ENCODE measurements at places on chromosomes 3 and 15. TPM values are rescaled to one million over a fixed set of nuclear protein-coding genes. Genes with fewer than 3 reads are reported as not detected.

DNA sequence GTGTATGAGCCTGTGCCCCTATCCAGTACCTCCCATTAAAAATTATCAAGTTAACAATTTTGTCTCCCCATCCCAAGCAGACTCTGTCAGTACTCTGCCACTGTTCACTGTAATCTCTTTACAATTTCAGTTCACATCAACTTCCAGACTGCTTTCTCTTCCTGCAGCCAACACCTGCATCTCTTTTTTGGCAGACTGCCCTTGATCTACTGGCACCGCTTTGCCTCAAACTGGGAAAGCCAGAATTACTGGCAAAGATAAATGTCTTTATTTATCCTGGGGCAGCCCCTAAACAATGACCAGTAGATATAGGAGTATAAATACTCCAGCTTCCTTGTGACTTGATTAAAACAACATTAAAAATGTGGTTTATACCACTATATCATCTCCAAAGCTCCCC lies 494.1 kb downstream of the ZNF385D start:
- no peak overlapping the region for H3K27ac ChIP-seq
- no peaks in the 10 kb centered on the region for H3K36me3 ChIP-seq
- no peaks in the 10 kb centered on the region for H3K4me1 ChIP-seq
- DNase-seq: no peak

- peaks cover 56% of the 10 kb centered on the region for H3K4me1 ChIP-seq
- H3K4me3 ChIP-seq: no peak overlapping the region
- no peak overlapping the region for H3K27ac ChIP-seq
Observed at GRCh38 chr3:31105011-31105410, 210.6 kb upstream of the GADL1 start.

DNA sequence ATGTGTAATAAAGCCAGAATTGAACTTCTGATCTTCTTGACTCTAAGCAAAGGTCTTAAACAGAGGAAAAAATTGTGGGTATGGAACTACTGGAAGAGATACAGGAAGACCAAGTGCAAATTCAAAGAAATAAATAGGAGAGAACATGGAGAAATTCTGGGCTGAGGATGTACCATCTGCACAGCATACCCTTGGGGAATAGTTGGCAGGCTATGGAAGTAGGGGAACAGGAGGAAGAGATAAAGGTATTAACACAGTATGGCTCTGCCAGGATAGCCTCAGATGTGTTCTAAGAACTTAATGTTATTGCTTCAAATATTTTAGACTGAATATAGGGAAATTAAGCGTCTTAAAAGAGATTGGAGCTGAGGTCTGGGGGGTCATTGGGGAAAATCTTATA lies 485.4 kb downstream of the CNTN3 start:
- no peaks in the 10 kb centered on the region for H3K36me3 ChIP-seq
- H3K4me1 ChIP-seq: no peaks in the 10 kb centered on the region
- no peak for DNase-seq

- no peak for DNase-seq
- no peak overlapping the region for H3K4me3 ChIP-seq
- no peaks in the 10 kb centered on the region for H3K36me3 ChIP-seq
Observed at GRCh38 chr15:27119695-27120266, 148.8 kb downstream of the GABRG3 start.

GRCh38 chr3:160224811-160225175 lies 429 bp upstream of the C3orf80 start:
- H3K27ac ChIP-seq: no peak overlapping the region
- no peak for DNase-seq

DNA sequence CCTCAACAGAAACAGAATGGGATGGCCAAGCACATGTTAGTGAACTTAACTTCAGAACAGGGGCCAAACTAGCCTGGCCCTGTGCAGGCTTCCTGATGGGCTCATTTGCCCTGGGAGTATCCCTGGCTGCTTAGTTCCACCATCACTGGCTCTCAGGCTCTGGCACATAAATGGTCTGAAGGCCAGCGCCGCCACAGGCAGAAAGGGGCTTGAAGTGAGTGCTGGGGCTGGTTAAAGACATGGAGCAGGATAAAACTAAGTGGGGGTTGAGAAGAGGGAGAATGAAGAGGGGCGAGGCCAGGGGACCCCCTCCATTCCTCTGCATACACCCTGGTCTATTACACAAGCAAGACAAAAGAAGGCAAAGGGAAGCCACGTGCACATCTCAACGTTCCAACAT lies 12.2 kb downstream of the SLCO2A1 start:
- H3K27me3 ChIP-seq: peaks cover 3% of the 10 kb centered on the region
- no peak for DNase-seq
- no peak overlapping the region for H3K4me3 ChIP-seq
- no peak overlapping the region for H3K27ac ChIP-seq
- H3K4me1 ChIP-seq: no peaks in the 10 kb centered on the region
- H3K36me3 ChIP-seq: no peaks in the 10 kb centered on the region

- no peak for DNase-seq
- peak overlapping the region; percentile 68 for H3K27ac ChIP-seq
- H3K4me3 ChIP-seq: peak overlapping the region; percentile 68
- H3K36me3 ChIP-seq: no peaks in the 10 kb centered on the region
- H3K4me1 ChIP-seq: peaks cover 56% of the 10 kb centered on the region
Observed at GRCh38 chr3:146502887-146503460, 33.6 kb upstream of the PLSCR2 start.

GRCh38 chr3:23859839-23860382 lies 54.2 kb downstream of the UBE2E1 start:
- H3K4me1 ChIP-seq: peaks cover 60% of the 10 kb centered on the region
- H3K27me3 ChIP-seq: peaks cover 1% of the 10 kb centered on the region
- no peak for DNase-seq
- H3K36me3 ChIP-seq: peaks cover 14% of the 10 kb centered on the region
- H3K27ac ChIP-seq: no peak overlapping the region
- no peak overlapping the region for H3K4me3 ChIP-seq

DNA sequence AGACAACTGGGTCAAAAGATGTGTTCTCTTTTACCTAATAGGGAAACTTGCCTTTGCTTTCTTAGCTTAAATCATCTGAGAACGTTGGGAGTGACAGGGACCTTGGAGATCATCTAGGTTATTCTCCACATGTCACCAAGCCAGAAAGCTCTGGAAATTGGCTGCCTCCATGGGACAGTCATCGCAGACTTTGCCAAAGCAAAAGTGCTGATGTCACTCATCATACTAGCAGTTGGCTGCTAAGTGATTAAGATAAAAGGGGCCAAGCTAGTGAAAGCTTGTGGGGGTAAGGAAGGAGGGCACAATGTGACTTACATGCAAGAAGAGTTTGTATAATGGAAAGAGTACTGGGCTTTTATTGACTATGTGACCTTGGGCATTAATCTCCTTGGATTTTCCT lies 198.0 kb upstream of the PFN2 start:
- peaks cover 24% of the 10 kb centered on the region for H3K4me1 ChIP-seq
- peak overlapping the region; percentile 2 for H3K27ac ChIP-seq
- DNase-seq: peak; percentile 35
- H3K27me3 ChIP-seq: no peaks in the 10 kb centered on the region
- H3K36me3 ChIP-seq: no peaks in the 10 kb centered on the region
- H3K4me3 ChIP-seq: no peak overlapping the region

Gene C2CD4B
- total RNA-seq: not detected

Gene KCNH8
- total RNA-seq: not detected

Gene CHRM5
- not detected for total RNA-seq

Gene TMIE
- not detected for total RNA-seq

Gene TMC3
- total RNA-seq: not detected

Gene GREM1
- total RNA-seq: 2,521 TPM

Measured in HFFc6 (cell line).